ENCODE measurements at places on chromosomes 4 and X. TPM values are rescaled to one million over a fixed set of nuclear protein-coding genes. Genes with fewer than 3 reads are reported as not detected.

The PSMD10 gene
- 41.6 TPM for polyA plus RNA-seq

- no peak for DNase-seq
Observed at GRCh38 chr4:118417325-118417724, 64.5 kb upstream of the PRSS12 start.

The GPC3 gene
- polyA plus RNA-seq = 91.8 TPM

GRCh38 chr4:46274717-46275116, 115.2 kb downstream of the GABRA2 start:
- DNase-seq = no peak

DNA sequence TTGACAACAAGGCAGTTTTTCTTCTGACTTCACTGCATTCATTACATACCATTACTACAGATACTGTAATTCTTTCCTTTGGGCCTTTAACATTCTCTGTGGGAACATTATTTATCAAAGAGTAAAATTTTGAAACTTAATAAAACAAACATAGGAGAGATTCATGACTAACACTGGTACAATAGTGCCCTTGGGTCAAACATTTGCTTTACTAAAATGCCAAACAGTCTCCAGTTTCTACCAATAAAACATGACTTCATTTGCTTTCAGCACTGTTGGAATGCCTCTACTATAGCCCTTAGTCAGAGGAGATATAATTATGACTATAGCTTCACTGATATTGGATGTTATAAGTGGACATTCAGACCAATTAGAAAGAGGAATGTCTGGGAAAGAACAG, 481.5 kb downstream of the PACRGL start:
- no peak for DNase-seq

GRCh38 chrX:130125091-130125874, 15.0 kb upstream of the ELF4 start:
- DNase-seq = no peak

The DMRTC1 gene
- 2.0 TPM for polyA plus RNA-seq

GRCh38 chr4:81845761-81846160, 374.1 kb upstream of the RASGEF1B start:
- DNase-seq = no peak

The GPR78 gene
- 1.6 TPM for polyA plus RNA-seq

- no peak for DNase-seq
Observed at GRCh38 chr4:111494471-111494870, 650.8 kb upstream of the FAM241A start.

The ENOPH1 gene
- 27.3 TPM for polyA plus RNA-seq
